B cell (primary cell): ENCODE measurements at places on chromosomes 6 and 20. TPM values are rescaled to one million over a fixed set of nuclear protein-coding genes. Genes with fewer than 3 reads are reported as not detected.
A peak's percentile ranks its signal among the peaks of the same experiment; 100 is the strongest.

Gene ZNF391
- 4.4 and 7.0 TPM in 2 replicates for total RNA-seq

DNA sequence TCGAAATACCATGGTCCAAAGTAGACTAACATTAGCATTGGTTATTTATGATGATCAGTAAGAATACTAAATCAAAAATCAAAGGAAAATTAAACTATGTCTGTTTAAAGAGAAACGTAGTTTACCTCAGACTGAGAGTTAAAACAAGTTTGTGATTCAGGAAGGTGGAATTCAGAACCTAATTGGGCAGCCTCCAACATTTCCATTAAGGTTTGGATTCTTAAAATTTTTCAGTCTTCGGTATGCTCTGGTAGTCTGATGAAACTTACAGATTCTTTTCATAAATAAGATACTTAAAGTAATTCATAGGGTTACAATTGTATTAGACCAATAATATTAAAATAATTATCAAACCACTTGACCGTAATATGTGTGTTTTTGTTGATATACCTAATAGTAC, 18.6 kb downstream of the HFE start:
- DNase-seq, result no peak

DNA sequence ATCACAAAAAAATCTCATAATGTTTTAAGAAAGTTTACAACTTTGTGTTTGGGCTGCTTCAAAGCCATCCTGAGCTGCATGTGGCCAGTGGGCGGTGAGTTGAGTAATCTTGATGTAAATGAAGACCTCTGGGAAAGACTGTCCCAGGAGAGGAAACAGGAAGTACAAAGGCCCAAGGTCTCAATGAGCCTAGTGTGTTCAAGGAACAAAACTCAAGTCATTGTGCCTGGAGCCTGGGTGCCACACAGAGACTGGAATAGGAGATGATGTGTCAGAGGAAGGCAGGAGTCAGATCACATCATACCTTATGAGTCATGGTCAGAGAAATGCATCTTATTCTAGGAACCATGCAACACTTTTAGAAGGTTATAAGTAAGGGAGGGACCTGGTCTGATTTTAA, 51.5 kb downstream of the COL19A1 start:
- DNase-seq, result no peak

- no peak for DNase-seq
Observed at GRCh38 chr6:105990151-105990550, 96.0 kb upstream of the PRDM1 start.

DNA sequence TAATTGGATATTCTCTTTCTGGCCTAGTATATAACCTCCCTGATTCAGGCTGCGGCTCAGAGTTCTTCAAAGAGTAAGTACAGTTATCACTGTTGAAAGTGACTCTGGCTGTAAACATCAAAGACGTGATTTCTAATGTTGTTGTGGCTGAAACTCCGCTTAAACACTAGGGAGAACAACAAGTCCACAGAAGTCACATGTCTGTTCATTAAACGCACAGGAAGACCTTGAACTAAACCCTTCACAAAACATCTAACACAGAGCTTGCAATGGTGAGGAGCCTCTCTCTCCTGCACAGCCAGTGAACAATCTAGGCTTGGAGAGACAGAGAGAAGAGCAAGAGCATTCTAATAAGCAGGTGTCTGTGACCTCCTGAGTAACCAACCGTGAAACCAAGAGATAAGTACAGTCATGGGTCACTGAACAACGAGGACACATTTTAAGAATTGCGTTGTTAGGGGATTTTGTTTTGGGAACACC, 249.3 kb downstream of the PRKN start:
- DNase-seq, result no peak

Gene C20orf204
- 2.5 TPM in 2 replicates for total RNA-seq

DNA sequence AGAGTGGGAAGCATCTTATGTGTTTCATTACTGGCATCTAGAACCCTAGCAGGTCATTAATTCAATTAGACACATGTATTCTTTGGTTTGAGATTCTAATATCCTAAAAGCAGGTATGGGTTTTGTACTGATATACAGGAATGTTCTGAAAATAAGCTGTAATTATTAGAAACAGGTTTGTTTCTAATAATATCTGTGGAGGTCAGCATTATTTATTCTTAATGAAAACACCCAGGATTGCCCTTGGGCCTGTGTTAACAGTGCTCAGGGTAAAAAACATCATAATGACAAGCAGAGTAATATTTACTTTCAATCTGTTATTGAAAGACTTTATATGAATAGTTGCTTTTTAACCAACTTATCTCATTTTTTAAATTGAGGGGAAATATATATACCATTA, 8.0 kb upstream of the TULP4 start:
- no peak for DNase-seq

GRCh38 chr6:63765828-63766227, 130.2 kb downstream of the PHF3 start:
- no peak for DNase-seq

Gene EYA2
- 1.1 and 1.8 TPM in 2 replicates for total RNA-seq

DNA sequence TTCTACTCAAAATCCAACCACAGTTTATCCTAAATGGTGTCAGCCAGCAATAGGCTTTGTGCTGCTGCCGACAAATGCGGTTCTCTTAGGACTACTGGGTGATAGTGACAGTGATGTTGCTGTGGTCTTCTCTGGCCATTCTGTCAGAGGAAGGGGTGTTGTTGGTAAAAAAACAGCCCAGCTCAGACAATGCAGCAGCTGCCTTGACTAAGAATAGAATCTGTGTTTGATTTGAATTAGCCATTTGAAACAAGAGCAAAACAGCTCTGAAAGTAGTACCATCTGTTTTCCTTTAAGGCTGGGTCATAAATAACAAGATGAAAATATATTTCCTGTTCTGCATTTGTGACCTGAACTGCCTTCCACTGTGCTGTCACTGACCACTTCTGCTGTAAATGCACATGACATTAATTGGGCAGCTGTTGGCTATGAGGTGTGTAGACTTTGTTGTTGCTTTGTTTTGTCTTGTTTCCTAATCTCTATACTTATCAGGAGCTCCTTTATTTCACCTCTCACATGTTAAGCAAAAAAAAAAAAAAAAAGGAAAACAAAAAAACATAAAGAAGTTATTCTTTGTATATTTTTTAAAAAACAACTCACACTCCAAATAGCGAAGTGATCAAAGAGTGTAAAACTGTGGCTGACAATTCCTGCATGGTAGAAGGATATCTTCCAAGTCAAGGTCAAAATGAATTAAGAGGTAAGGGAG, 497.8 kb upstream of the ARID1B start:
- peak; percentile 43 for DNase-seq

Gene ASIP
- total RNA-seq, result not detected in 2 replicates

Gene DLK2
- total RNA-seq, result 0.58 TPM in 1 of 2 replicates, not detected in the other

Gene MRAP2
- total RNA-seq, result not detected in 2 replicates

- DNase-seq, result no peak
Observed at GRCh38 chr20:9038791-9039535, 29.9 kb upstream of the PLCB4 start.

Gene KCNS1
- not detected in 2 replicates for total RNA-seq

Gene KIAA1755
- total RNA-seq, result not detected in 2 replicates

Gene PRL
- total RNA-seq, result not detected in 2 replicates

Gene RNF39
- total RNA-seq, result not detected in 2 replicates

Gene HRH3
- not detected in 2 replicates for total RNA-seq

DNA sequence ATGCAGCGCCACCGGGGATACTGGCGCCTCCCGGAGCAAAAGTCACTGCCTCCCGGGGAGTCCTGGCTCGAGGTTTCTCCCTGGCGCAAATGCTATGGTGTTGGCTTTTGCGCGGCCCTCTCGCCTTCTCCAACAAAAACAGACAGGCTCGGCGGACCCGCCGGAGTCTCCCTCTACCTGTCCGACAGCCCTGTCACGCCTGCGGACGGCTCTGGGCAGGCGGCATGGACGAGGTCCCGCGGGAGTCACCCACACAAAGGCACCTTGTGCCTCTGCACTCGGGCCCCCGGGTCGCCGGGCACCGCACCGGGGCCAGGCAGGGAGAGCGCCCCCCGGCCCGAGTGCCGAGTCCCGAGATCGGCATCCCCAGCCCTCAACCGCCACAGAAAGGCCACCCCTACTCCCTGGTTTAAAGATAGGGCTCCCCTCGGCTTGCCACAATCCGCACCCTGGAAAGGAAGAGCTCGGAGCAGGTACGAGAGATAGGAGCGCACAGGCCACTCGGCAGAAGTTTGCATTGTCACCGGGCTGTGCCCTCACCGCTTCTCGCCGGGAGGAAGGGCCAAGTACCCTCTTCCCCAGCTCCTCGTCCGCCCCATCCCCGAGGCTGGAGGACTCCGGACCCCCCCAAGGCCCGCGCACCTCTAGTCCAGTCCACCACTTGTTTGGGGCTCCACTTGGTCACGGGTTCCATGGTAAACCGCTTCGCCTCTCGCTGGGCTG, 903 bp downstream of the CNKSR3 start:
- DNase-seq, result no peak

GRCh38 chr6:145898376-145898775, 65.8 kb downstream of the SHPRH start:
- no peak for DNase-seq

Gene MYH7B
- total RNA-seq, result 0.66 and 0.79 TPM in 2 replicates

GRCh38 chr6:138500867-138501446, 1.7 kb upstream of the NHSL1 start:
- DNase-seq, result no peak

- no peak for DNase-seq
Observed at GRCh38 chr6:158624684-158625682, 19.6 kb downstream of the DYNLT1 start.

Gene CPXM1
- total RNA-seq, result 1.6 and 1.9 TPM in 2 replicates

- DNase-seq, result no peak
Observed at GRCh38 chr20:45545754-45546453, 1.3 kb downstream of the EPPIN start.

DNA sequence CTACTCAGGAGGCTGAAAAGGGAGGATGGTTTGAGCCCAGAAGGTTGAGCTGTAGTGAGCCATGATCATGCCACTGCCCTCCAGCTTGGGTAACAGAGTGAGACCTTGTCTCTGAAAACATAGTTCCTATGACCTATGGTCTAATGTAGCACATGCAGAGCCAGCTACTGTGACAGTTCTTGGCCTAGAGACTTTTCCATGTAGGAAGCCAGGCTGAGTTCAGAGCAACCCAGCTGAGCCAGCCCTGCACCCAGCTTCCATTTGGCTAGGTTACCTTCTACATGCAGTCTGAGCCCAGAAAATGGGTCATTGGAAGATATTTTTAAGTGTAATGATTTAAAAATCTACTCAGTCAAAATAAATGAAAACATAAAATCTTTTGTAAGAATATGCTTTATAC, 92.8 kb downstream of the FNDC1 start:
- no peak for DNase-seq

Gene FRMD1
- not detected in 2 replicates for total RNA-seq

DNA sequence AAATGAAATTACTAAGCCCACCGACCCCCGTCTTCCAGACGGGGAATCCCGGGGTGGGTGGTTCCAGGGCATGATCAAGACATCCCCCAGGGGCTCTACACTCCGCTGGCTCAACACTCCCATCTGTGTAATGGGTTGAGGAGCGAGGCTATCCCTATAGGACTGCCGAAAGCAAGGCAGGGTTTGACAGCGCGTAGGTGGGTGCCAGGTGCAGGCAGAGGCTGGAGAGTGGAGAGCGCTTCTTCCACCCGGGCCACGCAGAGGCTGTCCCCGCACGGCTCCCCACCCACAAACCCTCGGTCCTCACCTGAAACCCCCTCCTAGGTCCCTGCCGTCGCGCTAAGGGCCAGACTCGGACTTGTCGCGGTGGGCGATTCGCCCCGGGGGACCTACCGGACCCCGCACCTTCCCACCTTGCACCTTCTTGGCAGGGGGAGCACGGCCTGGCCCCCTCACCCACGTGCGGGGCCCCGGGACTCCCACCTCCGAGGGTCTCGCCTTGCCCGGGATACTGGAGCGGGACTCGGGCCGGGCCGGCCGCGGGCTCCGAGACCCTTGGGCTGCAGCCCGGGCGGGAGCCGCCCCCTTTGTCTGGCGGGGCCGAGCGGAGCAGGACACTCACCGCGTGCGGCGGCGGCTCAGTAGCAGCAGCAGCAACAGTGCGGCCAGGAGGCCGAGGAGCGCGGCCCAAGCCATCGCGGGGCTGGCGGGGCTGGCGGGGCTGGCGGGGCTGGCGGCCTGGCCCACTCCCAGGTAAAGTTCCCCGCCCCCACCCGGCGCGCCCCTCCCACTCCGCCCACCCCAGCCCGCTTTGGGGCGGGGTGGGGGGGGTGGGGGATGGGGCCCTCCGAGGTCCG, at the start of gene PTGIS:
Gene PTGIS (minus strand): TSS at position 717 of the 857 bp plus-strand sequence. CDS start 21 bp downstream, at position 696.
- no peak for DNase-seq

Gene MYMX
- total RNA-seq, result not detected in 2 replicates
